ENCODE measurements at places on chromosomes 3 and 15.

GRCh38 chr15:99212406-99212805 is 37.0 kb downstream of the TTC23 start:
- DNase-seq: no peak

- DNase-seq: no peak
Observed at GRCh38 chr3:122462406-122462805, 46.5 kb upstream of the WDR5B start.

GRCh38 chr3:171801738-171802589 is 8.3 kb downstream of the PLD1 start:
- DNase-seq: no peak

- DNase-seq: no peak
Observed at GRCh38 chr3:26712211-26713026, 89.8 kb downstream of the LRRC3B start.

GRCh38 chr3:62940771-62941563 is 65.8 kb upstream of the CADPS start:
- DNase-seq: no peak

DNA sequence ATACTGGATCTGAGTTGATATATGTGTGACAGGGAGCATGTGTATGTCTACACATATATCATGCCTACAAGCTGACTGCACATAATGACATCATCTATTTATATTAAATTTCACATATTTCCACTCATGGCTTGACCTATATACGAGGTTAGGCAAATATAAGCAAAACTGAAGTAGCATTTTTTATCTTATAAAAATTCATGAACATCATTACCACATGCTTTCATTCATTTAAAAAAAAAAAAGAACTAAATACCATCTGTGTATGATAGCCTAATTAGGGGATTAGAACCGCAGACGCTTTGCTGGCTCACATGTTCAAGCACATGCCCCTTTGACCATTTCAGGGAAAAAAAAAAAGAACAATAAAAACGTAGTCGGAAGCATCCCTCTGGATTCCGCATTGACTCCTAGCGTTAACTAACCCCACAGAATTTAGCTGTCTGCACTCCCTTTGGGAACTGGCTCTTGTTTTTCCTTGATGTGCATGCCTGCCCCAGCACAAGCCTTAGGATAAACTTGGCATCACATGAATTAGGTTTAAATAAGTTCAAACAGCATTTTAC is 888.4 kb downstream of the ROBO1 start:
- no peak for DNase-seq

- DNase-seq: no peak
Observed at GRCh38 chr15:61527836-61528580, 298.9 kb upstream of the RORA start.

GRCh38 chr3:43177085-43177484 is 71.2 kb upstream of the POMGNT2 start:
- DNase-seq: no peak

- DNase-seq: no peak
Observed at GRCh38 chr3:100087198-100087597, 27.1 kb downstream of the FILIP1L start.

- no peak for DNase-seq
Observed at GRCh38 chr3:112736805-112737566, 96.0 kb upstream of the CCDC80 start.

- DNase-seq: no peak
Observed at GRCh38 chr3:9794400-9794799, 1.5 kb downstream of the ARPC4 start.

GRCh38 chr3:82133070-82133606 is 371.7 kb upstream of the GBE1 start:
- no peak for DNase-seq

- DNase-seq: no peak
Observed at GRCh38 chr15:41017066-41017735, 63.9 kb downstream of the CHAC1 start.

GRCh38 chr15:30041868-30042267 is 40.9 kb upstream of the GOLGA8J start:
- DNase-seq: no peak

DNA sequence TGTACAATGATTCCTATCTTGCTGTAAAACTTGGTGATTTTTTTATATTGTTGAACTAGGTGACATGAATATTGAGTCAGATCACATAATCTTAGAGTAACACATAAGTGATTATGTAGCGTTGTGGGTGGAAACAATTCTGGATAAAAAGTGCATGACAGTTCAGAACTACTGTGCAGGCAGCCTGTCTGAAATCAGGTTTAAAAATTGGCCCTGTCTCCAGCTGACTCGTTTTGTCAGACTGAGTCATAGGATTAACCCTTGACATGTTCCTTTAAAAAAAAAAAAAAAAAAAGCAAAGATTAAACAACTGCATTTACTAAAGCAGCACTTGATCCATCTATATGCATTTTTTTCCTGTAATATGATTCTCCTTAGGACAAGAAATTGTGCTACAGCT is 160.0 kb upstream of the CGNL1 start:
- DNase-seq: no peak

GRCh38 chr3:20100151-20100550 is 59.9 kb downstream of the KAT2B start:
- no peak for DNase-seq

Measured in stimulated activated CD8-positive, alpha-beta memory T cell treated with anti-CD3 and anti-CD28 coated beads, Interleukin-4, amount 100 ng/mL, for 4 hours (primary cell).